ENCODE measurements at places on chromosomes 11 and 22.

DNA sequence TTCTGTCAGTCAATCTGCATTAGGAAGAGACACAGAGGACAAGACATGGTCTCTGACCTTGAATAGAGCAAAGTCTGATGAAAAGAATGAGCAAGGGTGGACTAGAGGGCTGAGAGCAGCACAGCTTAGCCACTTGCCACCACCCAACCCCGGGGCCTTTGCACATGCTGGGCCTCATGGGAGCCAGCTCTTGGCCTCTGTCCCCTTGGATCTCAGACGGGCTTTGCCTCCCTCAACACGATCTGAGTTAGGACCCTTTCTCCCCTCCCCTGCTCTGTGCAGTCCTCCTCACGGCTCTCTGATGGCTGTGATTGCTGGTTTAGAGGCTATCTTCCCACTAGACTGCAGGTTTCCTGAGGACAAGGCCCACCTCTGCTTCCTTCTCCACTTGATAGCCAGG lies 131.6 kb upstream of the B3GAT1 start:
- DNase-seq, result no peak

DNA sequence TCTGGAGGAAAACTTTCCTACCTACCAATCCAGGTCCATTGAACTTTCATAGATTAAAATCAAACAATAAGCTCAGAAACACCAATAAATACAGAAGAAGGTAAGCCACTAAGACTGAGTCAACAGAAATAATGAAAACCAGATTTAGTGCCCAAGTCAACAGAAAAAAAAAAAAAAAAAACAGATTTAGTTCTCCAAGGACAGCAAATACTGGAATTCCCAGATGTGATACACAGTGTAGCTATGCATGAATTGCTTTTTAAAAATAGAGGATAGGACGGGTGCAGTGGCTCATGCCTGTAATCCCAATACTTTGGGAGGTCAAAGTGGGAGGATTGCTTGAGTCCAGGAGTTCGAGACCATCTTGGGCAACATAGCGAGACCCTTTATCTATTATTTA lies 15.7 kb downstream of the DMC1 start:
- DNase-seq, result no peak

- DNase-seq, result no peak
Measured at GRCh38 chr11:72039031-72039855, 40.5 kb downstream of the IL18BP start.

DNA sequence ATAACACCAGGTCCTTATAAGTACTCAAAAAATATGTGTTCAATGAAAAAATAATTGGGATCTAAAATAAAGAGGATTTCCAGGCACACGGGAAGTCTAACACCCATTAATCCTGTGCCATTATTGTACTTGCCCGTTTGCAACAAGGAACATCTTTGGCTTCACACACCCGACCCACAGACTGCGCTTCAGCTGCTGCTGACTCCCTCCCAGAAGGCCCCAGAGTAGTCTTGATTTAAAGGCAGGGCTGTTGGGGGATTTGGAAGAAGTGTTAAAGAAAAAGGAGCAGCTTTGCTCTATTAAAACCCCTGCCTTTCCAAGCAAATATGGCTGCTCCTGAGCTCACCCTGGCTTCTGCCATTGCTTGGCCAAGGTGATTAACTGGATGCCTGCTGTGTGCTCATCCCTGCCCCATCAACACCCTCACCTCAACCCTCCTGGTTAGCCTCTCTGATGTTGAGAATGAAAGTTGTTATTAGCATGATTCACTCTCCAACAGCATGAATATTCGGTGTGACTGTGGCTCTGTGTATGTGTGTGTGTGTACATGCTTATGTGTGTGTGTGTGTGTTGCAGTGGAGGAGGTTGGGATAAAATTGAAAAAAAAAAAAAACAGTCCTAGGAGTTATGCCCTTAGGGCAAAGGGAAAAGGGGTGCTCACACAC lies 76.1 kb downstream of the KIRREL3 start:
- no peak for DNase-seq

DNA sequence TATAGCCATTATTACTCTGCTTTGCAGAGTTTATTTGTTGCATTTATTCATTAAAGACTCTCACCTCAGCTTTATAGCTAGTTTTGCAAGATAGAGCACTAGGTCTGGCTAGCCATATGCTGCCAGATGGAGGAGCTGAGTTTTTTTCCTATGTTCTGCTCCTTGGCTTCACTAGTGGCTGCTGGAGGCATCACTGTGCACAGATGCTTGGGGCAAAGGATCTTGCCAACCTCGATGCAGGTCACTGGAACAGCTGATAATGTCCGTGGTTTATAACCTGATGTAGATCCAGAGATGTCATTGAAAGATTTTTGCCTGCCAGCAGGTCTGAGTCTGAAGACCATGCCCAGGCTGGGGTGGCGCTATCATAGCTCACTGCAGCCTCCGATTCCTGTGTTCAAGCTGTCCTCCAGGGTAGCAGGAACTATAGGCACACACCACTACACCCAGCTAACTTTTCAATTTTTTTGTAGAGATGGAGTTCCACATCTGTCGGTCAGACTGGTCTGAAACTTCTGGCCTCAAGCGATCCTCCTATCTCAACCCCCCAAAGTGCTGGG lies 63.2 kb downstream of the PACS1 start:
- DNase-seq, result no peak

Measured in left renal cortex interstitium (tissue), 4 donors.